Retinal pigment epithelial cell (primary cell): ENCODE measurements at places on chromosomes 1 and 21.
A peak's percentile ranks its signal among the peaks of the same experiment; 100 is the strongest.

- no peak for DNase-seq
Observed at GRCh38 chr1:92961896-92962752, 862 bp upstream of the DIPK1A start.

DNA sequence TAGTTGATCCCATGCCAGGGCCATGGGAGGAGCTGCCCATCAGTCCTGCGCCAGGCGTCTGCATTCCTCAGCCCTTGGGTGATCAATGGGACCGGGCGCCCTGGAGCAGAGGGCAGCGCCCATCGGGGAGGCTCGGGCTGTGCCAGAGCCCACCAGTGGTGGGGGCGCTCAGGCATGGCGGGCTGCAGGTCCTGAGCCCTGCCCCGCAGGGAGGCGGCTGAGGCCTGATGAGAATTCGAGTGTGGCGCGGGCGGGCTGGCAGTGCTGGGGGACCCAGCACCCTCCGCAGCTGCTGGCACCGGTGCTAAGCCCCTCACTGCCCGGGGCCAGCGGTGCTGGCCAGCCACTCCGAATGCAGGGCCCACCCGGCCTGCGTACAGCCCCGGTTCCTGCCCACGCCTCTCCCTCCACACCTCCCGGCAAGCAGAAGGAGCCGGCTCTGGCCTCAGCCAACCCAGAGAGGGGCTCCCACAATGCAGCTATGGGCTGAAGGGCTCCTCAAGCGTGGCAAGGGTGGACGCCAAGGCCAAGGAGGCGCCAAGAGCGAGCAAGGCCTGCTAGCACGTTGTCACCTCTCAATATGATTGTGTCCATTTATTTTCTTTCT is 238.1 kb upstream of the OLFM3 start:
- DNase-seq, result no peak

DNA sequence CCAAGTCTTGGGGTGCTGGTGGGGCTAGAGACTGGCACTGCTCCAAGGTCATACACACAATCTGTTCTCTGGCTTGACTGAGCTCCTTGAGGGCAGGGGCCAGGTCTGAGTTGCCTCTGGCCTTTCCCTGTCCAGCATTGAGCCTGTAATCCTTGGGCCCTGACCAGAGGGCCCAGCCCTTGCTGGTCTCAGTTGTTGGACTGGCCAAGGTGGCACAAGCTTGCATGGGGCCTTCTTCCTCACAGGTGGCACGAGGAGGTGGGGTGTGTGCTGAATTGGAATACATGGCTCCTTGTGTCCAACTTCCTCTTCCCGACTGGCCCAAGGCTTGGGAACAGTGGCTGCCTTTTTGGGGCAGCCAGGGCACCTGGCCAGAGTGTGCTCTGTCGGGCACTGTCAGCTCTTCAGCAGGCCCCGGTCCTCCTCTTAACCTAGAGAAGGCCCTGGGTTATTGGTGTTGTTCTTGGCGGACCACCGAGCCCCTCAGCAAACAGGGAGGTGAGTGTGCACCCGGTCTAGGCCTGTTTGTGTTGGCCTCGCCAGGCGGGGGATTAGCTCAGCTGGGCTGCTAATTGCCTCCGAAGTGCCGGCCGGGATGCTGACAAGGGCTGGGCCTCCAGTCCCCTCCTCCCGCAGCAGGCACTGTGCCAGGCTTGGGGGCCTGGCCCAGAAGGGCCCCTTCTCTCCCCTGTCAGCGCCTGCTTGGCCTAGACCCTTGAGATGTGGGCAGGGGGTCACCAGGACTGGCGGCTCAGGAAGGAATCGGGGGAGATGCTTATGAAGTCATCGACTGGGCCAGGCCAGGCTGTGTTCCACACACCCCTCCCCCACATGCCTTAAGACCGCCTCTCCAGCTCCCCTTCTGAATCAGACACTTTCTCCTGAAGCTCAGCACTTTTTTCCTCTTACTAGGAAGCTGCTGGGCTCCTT is 28.5 kb downstream of the WNT4 start:
- peak; percentile 83 for DNase-seq

- no peak for DNase-seq
Observed at GRCh38 chr1:8780405-8780804, 37.0 kb downstream of the RERE start.

DNA sequence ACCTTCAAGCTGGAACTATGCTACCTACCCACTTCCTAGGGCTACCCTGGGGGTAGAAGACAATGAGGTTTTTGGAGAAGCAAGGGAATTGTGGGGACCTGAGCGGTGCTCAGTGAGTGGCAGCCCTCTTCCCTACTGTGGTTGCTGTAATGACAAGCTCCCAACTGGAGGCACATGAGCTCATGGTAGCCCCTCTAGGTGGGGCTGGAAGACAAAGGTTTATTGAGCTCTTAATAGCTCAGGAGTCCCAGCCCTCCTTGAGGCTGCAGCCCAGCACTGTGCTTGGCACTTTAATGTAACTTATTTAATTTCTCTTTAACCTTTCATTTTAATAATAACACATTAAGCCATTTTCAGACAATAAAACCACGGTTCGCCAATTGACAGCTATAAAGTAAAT is 528.9 kb downstream of the OMA1 start:
- DNase-seq, result no peak

DNA sequence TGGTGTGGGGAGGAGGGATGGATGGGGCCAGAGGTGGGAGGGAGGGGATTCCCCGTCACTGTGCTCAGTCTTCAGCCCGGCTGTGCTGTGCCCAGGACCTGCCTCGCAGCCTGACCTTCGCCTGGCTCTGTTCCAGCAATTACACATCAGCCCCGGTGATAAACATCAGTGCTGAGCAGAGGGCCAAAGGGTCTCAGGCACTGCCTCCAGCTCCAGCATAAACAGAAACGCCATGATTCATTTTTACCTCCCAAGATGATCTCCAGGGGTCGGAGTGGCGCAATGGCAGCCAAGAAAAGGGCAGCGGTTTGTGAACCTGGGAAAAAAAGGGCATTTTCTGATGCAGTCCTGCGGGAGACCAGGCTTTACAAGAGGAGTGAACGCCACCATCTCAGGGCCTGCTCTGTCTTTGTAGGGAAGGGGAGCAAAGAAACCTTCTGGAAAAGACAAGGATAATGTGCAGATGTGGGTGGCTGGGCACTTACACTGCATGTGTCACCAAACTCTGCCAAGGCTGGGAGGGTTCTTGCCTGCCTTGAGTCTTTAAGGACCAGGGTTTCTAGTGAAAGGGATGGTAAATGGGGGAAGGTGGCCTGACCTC is 28.1 kb downstream of the SHISA4 start:
- no peak for DNase-seq

DNA sequence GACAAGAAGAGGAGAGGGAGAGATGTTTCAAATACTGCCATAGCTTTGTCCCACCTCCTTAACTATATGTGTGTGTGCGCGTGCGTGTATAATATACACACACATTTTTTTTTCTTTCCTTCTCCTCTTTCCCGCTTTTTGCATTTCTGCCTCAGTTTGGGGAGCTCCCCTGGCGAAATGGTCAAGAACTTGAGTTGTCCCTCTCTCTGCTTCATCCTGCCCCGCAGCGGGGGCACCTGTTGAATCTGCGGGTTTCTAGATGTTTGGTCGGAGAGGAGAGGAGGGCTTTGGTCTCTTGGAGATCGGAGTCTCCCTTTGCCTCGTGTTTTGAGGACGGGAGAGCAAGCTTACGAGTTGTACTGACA is 504 bp downstream of the SCCPDH start:
- DNase-seq, result no peak

DNA sequence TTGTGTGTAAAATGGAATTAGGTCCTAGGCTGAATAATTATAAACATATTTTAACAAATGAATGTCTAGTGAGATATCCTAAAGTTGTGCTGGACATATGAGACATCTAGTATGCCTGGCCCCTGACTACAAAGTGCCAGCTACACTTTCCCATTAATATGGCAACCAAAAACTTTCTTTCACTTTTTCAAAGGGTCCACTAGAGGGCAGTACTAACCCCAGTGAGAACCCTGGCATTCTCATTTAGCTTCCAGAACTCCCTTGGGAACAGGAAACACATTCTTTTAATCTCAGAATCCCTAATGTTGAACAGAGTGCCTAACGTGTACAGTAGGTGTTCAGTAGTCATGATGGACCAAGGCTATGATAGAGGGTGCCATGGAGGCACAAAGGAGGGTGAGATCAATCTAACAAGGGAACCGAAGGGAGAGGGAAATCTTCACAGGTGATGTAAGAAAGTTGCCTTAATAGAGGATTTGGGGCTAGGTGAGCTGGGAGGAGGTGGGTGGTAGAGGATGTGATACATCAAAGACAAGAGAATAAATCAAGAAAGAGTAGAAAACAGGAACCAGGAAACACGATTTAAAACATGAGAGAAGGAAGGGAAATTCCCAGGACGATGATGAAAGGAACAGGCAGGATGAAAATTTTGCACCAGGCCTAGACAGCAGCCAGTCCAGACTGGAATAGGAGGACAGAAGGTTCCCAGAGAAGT is 41.6 kb downstream of the NSL1 start:
- DNase-seq, result no peak

DNA sequence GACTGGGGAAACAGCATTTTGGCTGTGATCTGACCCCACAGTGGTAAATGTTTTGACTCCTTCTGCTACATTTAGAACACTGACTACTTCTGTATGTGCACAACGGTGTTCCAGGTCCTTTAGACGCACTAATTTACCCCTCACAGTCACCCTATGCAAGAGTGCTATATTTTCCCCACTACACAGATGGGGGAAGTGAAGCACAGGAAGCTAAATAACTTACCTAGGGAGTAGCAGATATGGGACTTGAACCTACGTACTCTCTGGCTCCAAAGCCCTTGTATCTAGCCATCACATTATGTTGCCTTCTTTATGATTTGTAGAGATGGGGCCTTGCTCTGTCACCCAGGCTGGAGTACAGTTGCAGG is 49.3 kb downstream of the GADD45A start:
- no peak for DNase-seq

GRCh38 chr1:67361641-67362040 is 54.0 kb downstream of the IL12RB2 start:
- DNase-seq, result no peak

- DNase-seq, result peak; percentile 1
Observed at GRCh38 chr21:14480411-14481031, 65.6 kb downstream of the SAMSN1 start.

DNA sequence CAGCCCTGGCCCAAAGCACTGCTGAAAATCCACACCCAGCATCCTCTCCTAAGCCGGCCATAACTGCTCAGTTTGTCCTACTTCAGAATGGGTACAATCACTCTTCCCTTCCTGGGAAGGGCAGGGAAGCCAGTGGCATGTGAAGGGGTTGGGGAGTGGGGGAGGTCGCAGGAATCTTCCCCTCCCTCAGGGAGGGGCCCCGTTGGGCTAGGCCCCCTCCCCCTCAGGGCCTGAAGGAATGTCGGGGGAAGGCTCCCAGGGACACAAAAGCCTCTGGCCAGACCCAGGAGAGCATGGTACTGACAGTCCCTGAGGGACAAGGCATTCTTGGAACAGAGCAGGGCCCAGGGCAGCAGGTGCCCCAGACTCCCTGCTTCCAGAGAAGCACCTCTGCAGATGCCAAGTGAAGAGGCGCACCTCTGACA is 1.2 kb downstream of the ELOVL1 start:
- DNase-seq, result no peak

- DNase-seq, result no peak
Observed at GRCh38 chr1:77833521-77834100, 54.2 kb downstream of the MIGA1 start.

DNA sequence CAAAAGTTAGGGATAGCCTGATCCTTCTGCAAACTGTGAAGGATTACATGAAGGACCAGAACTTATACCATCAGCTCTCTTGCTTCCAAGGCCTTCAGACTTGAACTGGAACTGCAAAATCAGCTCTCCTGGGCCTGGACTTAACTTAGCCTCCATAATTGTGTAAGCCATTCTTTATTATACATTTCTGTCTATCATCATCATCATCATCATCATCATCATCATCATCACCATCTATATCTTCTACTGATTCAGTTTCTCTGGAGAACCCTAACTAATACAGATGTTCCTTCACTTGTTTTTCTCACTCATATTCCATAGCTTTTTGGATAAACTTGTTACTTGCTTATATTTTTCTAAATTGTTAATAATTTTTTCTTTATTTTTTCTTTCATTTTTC is 50.0 kb downstream of the PAPPA2 start:
- DNase-seq, result no peak

GRCh38 chr1:15526021-15526489 is 593 bp upstream of the DNAJC16 start:
- DNase-seq, result peak; percentile 3

- no peak for DNase-seq
Observed at GRCh38 chr1:19644681-19645410, 735 bp downstream of the NBL1 start.

DNA sequence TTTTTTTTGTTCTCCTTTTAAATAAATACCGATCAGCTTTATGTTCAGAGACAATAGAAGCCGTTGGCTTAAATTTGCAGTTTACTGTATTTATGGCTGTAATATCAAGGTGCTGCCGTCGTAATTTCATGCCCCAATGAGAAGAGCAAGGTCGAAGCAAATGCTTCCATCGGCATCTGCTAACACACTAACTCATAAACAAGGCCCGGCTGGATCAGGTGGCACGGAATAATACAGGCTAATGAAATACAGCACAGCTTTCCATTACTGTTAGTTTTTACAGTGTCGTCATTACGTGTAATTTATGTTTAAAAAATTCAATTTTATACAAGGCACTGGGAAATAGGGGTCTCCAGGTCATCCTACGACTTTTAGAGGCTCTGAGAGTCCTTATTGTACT is 119.0 kb downstream of the PEX14 start:
- DNase-seq, result no peak

DNA sequence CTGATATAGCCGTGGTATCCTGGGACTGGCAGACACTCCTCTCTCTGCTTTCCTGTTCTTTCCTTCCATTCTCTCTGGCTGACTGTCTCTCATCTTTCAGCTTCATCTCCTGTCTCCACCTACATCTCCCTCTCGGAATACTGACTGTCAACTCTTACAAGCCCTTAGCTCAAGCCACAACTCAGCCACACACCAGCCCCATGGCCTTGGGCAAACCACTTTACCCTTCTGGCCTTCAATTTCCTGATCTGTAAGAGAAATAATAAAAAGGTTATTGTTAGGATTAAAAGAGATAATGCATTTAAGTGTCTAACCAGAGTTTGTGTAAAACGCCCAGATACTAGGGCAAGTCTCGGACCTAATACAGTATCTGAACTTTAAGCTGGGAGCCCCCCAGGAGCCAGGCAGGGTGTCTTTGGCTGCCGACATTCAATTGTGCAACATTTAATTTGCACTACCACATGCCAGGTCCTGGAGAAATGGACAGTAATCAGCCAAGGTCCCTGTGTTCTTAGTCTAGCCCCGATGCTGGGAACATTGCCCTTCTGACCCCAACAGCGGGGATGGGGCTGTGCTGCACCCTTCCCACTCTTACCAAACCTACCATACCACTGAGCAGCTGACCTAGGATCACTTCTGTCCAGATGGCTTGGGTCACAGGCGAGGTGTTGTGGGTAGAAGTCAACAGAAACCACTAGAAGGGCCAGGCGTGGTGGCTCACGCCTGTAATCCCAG is 5.1 kb downstream of the ECHDC2 start:
- no peak for DNase-seq

DNA sequence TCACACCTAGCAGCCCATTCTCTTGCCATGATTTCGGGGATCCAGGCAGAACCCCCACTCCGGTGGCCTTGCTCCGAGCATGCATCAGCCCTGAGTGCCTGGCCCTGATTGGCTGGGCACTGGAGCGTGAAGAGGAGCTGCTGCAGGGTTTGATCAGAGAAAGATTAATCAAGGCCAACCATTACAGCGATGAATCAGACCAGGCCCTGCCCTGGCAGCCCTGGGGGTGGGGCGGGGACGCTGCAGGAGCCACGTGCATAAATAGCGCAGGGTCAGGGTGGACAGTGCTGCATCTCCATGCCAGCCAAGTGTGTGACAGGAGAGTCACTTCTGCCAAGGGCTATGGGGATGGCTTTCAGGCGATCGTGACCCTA is 3.4 kb upstream of the FAM131C start:
- no peak for DNase-seq

GRCh38 chr1:10337436-10337835 is 61.4 kb upstream of the PGD start:
- DNase-seq, result no peak
